ENCODE measurements at places on chromosomes 4 and X. TPM values are rescaled to one million over a fixed set of nuclear protein-coding genes. Genes with fewer than 3 reads are reported as not detected.

The TEX13D gene
- total RNA-seq, result 1.9 TPM

The CSTF2 gene
- 28.7 TPM for total RNA-seq

The ASB12 gene
- total RNA-seq, result 0.61 TPM

The IL2 gene
- total RNA-seq, result not detected

The PROM1 gene
- 60.8 TPM for total RNA-seq

The NAA11 gene
- total RNA-seq, result not detected

The SH3RF1 gene
- 21.2 TPM for total RNA-seq

The CCDC149 gene
- total RNA-seq, result 9.2 TPM

DNA sequence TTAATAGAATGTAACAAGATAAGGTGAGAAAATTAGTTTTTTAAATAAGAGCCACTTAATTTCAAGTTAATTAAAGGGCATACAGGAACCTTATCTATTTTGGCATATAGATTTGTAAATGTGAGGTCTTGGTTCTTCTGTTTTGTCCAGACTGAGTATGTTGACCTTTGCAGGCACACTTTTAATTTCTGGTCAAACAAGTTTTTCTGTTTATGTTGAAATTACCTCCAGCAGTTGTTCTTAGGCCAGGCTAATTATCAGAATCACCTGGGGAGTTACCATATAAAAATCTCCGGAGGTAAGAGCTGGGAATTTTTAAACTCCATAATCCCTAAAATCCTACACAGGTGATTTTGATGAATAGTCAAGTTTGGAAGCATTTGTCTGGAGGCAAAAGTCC is 227.4 kb upstream of the ANKRD50 start:
- DNase-seq, result no peak

GRCh38 chr4:48654015-48654664 is 125.9 kb downstream of the FRYL start:
- DNase-seq, result no peak

DNA sequence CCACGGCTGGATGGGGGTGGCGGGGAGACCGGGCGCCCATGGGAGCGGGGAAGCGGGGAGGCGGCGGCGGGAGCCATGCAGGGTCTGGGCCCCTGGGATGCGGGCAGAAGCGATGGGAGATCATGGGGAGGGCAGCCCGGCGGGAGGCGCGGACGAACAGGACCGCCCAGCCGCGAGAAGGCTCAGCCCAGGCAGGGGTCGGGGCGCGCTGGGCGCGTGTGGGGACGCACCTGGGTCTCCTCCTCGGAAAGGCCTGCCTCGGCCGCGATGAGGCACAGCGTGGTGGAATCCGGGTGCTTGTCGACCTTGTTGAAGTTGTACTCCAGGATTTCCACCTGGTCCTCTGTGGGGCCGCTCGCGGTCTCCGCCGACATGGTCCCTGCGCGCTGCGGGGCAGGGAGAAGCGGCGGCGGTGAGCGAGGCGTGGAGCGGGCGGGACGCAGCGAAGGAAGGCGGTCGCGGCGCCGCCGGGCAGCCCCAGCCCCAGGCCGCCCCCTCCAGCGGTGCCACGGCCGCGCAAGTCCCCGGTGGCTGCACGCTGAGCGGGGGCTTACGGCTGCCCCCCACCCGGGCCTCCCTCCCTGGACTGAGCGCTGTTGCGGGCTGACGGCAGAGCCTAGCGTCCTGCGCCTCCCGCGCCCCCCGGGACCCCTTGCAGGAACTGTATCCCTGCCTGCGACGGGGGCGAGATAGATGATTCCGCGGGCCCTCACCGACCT is 25.3 kb downstream of the HOPX start:
- peak; percentile 16 for DNase-seq

DNA sequence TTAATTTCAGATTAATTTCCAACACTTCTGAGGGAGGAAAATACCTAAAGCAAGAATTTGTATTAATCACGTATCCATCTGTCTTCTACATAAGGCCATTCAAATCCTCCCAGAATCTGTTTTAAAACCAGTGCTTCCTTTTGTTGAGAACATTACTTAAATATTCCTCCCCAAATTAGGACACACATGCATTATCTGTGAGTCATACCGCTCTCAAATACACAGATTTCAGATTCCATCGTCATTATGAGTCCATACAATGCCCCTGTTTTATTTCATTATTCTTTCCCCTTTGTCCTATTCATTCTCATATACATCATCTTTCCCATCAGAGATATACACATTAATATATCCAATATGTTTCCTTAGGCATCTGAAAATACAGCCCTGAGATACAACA is 57.3 kb upstream of the PRSS12 start:
- no peak for DNase-seq

GRCh38 chrX:39957816-39958566 is 139.8 kb downstream of the BCOR start:
- DNase-seq, result no peak

GRCh38 chr4:56654238-56654632 is 26.9 kb downstream of the HOPX start:
- no peak for DNase-seq

- peak; percentile 22 for DNase-seq
These were observed 14.3 kb downstream of the CFAP99 start for GRCh38 chr4:2432991-2433530.

GRCh38 chr4:114839986-114840385 is 241.4 kb downstream of the UGT8 start:
- DNase-seq, result no peak

DNA sequence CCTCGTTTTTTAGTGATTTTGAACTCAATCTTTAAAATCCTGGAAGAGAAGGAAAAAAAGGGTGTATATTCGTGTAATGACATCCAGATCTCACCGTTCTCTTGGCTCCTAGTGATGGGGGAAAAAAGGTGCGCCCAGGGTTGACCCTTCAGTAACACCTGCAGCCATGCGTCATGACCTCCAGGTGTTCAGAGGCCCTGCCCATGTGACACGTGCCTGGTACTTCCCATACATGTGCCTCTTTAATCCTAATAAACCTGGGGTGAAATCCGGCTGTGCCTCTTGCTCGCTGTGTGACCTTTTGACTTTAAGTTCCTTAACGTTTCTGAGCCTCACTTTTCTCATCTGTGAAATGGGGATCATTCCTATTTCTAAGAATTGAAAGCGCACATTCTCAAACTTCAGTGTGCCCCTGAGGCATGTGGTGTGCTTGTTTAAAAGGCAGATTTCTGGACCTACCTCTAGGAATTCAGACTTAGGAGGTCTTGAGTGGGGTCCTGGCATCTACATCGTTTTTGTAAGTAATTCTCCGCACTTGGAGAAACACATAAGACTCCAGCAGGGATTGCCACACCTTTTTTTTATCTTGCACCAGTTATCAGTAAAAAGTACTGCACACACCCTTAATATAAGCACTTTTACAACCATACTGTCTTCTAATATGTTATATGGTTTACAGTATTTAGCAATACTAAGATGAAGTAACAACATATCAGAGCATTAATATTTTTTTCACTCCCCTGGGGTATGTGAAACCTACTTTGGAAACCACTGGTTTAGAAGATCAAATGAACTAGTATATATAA is 90.1 kb downstream of the RELL1 start:
- no peak for DNase-seq

GRCh38 chrX:131703646-131704045 is 159.8 kb downstream of the OR13H1 start:
- DNase-seq, result no peak

DNA sequence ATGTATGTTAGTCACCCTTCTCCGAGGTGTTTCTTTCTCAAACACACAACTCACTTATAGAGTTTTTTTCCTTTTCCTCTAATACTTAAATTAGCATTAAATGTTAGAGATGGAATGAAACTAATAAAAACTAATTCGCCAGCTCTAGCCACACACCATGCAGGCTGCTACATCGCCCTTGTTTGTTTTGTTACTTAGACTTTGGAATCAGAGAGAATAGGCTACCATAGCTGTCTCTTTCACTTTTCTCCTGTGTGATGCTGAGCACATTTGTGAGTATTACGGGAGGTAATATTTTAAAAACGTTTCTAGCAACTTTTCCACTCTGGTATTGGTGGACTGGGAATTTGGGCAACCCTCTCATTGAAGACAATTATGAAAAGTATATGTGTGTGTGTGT is 43.5 kb downstream of the ESX1 start:
- DNase-seq, result no peak

- DNase-seq, result no peak
These were observed 213.1 kb upstream of the NOCT start for GRCh38 chr4:138802499-138802898.

- DNase-seq, result peak; percentile 48
These were observed 367.6 kb downstream of the BCOR start for GRCh38 chrX:39729981-39730661.

- peak; percentile 2 for DNase-seq
These were observed 227.6 kb upstream of the HDX start for GRCh38 chrX:84729809-84730208.

GRCh38 chr4:72938516-72938915 is 131.0 kb downstream of the COX18 start:
- no peak for DNase-seq

DNA sequence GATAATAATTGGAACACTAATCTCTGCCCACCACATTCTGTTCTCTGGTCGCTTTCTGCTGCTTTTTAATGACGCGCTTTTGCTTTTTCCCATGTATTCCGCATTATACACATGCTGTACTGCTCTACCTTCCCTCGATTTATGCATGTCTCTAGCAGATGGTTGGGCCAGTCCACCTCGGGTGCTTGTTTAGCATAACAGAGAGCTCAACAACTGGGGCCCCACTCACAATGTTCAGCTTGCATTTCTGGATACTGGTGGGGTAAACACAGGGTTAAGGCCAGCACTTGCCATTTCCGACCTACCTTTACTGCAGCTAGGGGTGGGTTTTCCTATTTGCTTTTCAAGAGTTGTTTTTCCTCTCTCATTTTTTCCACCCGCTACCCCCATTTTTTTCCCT is 255.8 kb downstream of the SOX3 start:
- DNase-seq, result no peak

- no peak for DNase-seq
These were observed 21.2 kb upstream of the CYP4V2 start for GRCh38 chr4:186169945-186170802.

- DNase-seq, result no peak
These were observed 53.9 kb upstream of the C4orf50 start for GRCh38 chr4:6071959-6072720.

DNA sequence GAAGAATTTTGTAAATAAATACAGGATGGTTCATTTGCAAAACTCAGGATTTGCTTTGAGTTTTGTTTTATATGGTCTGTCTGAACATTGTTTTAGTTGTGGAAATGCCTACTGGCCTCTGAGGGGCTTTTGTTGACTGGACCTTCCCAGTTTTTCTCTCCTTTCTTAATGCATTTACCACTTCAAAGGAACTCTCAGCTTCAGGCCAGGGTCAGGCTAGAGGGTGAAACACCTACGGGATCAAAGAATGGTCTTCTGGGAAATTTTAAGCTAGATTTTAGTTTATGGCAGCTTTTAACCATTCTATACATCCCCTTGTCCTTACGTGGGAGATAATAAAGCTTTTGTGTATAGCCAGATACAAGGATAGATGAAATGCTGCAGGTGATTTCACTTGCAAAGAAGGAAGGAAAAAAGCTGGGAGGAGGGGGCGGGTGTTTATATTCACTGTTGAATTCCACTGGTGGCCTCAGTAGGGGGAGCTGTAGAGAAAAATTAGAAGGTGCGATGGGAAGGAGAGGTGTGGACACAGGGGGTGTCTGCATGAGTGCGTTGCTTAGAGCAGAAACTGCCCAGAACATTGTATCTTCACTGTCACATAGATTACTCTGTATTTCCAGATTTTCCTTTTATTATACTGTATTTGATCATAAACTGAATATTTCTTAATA is 151.8 kb downstream of the TSPAN5 start:
- peak; percentile 16 for DNase-seq

DNA sequence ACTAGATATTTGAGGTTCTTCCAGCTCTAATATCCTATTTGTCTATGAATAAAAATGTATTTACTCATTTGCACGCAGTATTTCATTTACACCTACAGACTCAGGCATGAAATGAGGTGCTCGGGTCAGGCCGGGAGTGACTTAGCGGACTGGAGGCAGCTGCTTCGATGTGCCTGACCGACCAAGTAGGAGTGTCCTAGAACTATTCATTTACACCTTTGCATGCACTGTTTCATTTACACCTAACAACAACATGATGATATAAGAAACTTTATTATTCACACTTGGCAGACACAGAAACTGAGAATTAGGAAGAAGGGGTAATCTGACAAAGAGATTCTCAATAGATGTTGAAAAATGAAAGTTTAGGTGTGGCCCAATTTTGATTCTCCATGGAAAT is 28.7 kb upstream of the FAT1 start:
- DNase-seq, result no peak

GRCh38 chr4:101334963-101335572 is 12.3 kb downstream of the PPP3CA start:
- DNase-seq, result no peak

DNA sequence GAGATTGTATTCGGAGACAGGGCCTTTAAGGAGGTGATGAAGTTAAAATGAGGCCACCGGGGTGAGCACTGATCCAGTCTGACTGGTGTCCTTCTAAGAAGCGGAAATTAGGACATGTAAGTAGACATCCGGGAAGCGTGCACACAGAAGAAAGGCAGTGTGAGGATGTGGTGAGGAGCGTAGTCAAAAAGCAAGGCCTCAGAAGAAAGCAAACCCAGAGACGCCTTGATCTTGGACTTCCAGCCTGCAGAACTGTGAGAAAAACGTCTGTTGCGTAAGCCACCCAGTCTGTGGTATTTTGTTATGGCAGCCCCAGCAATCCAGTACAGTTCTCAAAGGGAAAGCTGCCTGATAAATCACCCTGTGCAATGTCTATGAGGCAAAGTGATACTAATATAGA is 153.5 kb downstream of the KCNIP4 start:
- DNase-seq, result no peak

- DNase-seq, result no peak
These were observed 834.2 kb upstream of the GALNTL6 start for GRCh38 chr4:170978990-170979389.

DNA sequence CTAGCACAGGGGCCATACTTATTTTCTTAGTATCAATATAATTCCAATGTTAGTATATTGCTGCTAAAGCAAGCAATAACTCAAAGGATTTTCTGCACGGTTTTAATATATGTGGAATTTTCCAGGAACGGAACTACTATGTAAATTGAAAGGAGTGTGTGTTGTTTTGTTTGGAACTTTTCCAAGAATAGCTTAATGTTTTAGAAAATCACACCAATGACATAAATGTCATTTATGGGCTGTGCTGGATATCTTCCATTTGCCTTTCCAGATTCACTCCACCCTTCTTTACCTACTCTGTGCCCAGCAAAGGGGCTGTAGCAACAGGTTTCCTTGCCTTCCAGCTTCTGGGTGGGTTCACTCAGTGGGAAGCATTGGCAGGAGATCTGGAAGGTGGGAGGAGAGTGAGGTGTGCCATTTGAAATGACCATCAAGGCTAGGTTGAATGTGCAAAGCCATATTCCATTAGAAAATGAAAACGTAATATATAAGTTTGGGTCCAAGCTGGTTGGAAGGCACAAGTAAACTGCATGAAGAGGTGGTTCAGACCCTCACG is 25.2 kb upstream of the ZFX start:
- DNase-seq, result no peak

- DNase-seq, result no peak
These were observed 9.3 kb downstream of the NOX1 start for GRCh38 chrX:100864657-100865391.

All from neural crest cell (in vitro differentiated cells).